ENCODE measurements at places on chromosomes 11 and 22.
A peak's percentile ranks its signal among the peaks of the same experiment; 100 is the strongest.

DNA sequence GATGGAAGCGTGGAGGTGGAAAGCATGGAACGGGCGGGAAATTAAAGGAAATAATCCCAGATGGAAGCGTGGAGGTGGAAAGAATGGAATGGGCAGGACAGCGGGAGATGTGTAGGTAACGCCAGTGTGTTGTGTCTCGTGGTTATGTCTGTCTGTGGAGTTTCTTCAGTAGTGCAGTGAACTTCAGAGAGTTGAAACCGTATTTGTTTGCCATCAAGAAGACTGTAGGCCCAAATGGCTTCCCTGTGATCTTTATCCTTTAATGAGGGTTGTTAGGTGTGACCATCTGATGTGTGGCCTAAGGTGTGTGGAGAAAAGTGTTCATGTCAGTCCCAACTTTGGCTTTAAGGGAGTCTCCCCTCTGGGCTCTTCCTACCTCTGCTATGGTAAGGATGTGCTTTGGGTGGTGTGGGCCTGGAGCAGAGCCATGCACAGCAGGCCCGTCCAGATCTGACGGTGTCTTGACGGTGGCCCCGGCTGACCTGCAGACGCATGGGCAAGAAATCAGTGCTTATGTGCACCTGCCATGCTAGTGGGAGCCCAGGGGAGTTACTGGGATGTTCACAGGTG, 39.6 kb downstream of the AP2A2 start:
- no peak for DNase-seq

GRCh38 chr22:23072077-23072910, 2.0 kb downstream of the GNAZ start:
- DNase-seq = no peak

GRCh38 chr11:15576769-15577168, 462.0 kb downstream of the INSC start:
- DNase-seq = no peak

DNA sequence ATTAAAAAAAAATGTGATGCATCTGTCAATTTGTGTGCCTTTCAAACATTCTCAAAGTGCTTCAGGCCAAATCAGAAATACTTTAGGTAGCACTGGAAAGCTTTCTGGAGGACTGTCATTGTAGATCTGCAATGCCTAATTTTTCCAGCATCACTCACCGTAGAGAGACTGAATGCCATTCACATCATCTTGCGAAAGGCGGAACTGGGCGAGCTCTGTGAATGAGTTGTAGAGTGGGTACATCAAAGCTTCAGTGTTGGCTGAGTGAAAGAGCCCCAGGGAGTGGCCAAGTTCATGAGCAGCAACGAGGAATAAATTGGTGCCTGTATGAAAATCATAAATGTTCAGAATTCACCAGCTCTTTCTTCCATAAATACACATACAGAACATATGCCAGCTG, 4.0 kb downstream of the MMP10 start:
- DNase-seq = no peak

- DNase-seq = no peak
Measured at GRCh38 chr22:32475468-32476010, 928 bp downstream of the FBXO7 start.

DNA sequence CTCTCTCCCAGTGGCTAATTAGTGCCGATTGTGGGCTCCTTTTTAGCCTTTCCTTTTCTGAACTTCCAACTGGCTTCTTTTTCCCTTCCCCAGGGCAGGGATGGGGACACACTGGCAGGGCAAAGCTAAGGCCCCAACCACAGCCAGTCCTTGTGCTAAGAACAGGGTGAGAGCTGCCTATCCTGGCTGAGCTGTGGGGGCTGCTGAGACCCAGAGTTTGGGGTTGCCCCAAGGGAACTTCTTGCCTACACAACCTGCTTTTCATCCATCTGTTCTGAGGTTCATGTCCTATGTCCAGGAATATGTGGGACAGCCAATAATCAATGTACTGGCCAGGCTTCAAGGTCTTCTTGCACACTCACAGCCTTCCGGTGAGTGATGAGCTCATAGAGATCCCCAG, 10.0 kb upstream of the TPBGL start:
- DNase-seq = no peak

DNA sequence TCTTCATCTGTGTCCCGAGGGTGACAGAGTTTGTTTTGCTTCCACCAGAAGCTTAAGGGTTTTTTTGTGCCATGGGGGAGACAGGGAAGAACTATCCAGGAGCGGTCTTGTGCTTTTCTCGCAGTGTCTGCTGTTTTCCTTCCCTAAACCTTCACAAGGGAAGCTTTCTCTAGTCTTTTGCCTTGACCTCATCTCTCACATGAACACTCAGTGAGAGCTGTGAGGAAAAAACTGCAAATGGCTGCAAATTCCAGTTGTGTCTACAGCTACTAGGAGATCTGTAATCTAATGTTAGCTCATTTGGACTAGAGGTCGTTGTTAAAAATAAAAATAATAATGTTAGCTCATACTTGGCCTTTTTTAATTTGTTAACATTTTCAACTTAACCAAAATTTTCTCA, 264.7 kb upstream of the SESN3 start:
- DNase-seq = no peak

GRCh38 chr22:28333088-28333487, 346.6 kb downstream of the TTC28 start:
- no peak for DNase-seq

DNA sequence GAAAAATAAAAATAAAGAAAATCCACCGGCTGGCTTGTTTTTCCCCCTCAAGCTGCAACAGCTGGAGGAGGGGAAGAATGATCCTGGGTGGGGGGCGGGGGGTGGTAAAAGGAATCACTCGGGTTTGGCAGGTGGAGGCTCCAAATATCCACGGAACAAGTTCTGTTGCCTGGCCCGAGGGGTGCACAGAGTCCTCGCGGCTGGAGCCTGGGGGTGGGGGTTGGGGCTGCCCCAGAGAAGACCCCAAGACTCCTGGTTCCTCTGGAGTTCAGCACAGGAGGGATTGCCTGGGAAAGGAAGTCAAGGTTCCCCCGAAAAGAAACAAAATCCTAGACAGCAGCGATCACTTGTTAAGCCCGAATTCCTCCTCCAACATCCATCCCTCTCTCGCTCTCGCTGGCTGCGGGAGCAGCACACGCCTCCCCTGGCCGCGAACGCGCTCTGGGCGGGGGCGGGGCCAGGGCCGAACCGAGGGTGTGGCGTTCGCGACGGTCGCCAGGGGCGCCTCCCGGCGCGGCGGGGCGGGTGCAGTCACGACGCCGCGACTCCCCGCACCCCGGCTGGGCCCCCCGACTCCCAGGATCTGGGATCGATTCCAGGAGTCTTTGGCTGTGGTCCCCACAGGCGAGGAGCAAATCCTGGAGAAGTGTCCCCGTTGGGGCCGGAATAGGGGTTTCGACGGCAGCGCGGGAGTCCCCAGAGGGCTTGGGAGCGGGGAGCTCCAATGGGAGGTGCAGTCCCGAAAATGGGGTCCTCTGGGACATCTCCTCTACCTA, at the start of gene KCNA4:
KCNA4 (minus strand) TSS at position 443 of the 776 bp plus-strand sequence. CDS start 4,352 bp downstream, outside the sequence.
- peak; percentile 21 for DNase-seq

GRCh38 chr11:13262096-13262495, 15.5 kb upstream of the BMAL1 start:
- no peak for DNase-seq

DNA sequence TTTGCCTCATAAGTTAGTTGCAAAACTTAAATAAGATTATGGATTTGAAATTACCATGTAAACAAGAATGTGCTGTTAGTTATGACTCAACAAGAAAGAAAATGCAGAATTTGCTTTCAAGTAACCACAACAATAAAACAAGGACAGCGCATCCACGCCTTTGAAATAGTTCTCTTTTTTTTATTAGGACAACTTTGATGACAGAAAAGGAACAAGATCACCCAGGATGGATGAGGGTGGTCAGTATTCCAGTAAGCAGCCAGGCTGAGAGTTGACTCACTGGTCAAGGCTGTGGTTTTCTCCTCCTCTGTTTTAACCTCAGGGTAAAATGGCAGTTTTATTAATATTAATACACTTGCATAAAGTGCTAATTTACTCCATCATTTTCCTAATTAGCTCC, 544.4 kb downstream of the OPCML start:
- no peak for DNase-seq

GRCh38 chr11:131663405-131664200, 293.2 kb downstream of the NTM start:
- peak; percentile 81 for DNase-seq

- no peak for DNase-seq
Measured at GRCh38 chr22:42772647-42773046, 52.0 kb upstream of the A4GALT start.

DNA sequence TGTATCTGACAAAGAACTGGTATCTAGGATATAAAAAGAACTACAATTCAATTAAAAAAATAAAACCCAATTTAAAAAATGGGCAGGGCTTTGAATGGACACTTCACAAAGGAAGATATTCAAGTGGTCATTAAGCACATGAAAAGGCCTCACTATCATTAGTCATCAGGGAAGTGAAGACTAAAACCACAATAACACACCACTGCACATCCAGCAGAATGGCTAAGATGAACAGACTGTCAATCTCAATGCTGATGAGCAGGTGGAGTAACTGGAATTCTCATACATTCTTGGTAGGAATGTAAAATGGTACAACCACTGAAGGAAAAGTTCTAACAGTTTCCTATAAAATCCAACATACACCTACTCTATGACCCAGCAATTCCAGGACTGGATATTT, 8.9 kb downstream of the HPS4 start:
- no peak for DNase-seq
